SIG-M5 (cell line): ENCODE measurements at places on chromosomes 6 and 20.

DNA sequence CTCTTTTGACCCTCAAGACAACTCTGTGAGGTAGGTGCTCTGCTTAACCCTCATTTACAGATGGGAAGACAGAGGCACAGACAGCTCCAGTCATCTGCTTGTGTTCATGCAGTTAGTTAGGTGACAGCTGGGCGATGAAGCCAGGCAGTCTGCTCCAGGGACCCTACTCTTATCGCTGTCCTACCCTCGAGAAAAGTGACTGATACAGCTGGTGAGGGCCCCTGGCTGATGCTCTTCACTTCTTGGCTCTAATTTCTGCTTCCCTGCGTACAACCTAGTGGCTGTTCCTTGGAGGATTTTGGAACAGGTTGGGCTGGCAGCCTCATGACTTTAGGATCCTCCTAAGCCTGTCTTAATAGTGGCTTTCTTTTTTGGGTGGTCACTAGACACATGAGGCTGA lies 9.1 kb upstream of the TJAP1 start:
- DNase-seq = no peak

GRCh38 chr20:5143851-5144250 lies 17.0 kb downstream of the CDS2 start:
- no peak for DNase-seq

- DNase-seq = no peak
Measured at GRCh38 chr20:50085481-50086365, 27.2 kb downstream of the UBE2V1 start.

GRCh38 chr6:44422531-44422930 lies 35.0 kb downstream of the CDC5L start:
- no peak for DNase-seq

GRCh38 chr20:13995086-13995665 lies at the start of gene MACROD2:
Gene MACROD2, plus strand, starts transcription at chr20:13995516.
- no peak for DNase-seq

- DNase-seq = no peak
Measured at GRCh38 chr6:34970957-34971356, 81.9 kb downstream of the ANKS1A start.

- DNase-seq = no peak
Measured at GRCh38 chr6:135066397-135066796, 11.8 kb upstream of the HBS1L start.

- no peak for DNase-seq
Measured at GRCh38 chr6:139343052-139343750, 31.2 kb downstream of the CITED2 start.

GRCh38 chr20:13113731-13114130 lies 105.0 kb downstream of the SPTLC3 start:
- no peak for DNase-seq

- DNase-seq = no peak
Measured at GRCh38 chr20:31968291-31969126, 558 bp downstream of the XKR7 start.

- DNase-seq = no peak
Measured at GRCh38 chr20:19833395-19833794, 75.3 kb downstream of the RIN2 start.

DNA sequence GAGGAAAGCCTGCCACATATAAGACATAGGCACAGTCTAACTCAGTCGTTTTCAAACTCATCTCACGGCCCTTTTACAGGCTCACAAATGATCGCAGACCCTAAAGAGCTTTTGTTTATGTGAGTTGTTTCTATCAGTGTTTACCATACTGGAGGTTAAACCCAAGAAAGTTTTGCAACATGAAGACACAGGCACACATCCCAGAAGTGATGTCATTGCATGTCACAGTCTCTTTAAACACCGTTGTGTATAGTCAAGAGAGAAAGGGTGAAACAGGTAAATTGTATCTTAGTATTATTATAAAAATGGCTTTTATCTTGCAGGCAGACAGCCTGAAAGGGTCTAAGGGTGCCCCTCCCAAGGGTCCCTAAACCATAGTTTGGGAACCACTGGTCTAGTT lies 96.7 kb downstream of the BACH2 start:
- no peak for DNase-seq

- no peak for DNase-seq
Measured at GRCh38 chr6:139381216-139381865, 6.9 kb upstream of the CITED2 start.

DNA sequence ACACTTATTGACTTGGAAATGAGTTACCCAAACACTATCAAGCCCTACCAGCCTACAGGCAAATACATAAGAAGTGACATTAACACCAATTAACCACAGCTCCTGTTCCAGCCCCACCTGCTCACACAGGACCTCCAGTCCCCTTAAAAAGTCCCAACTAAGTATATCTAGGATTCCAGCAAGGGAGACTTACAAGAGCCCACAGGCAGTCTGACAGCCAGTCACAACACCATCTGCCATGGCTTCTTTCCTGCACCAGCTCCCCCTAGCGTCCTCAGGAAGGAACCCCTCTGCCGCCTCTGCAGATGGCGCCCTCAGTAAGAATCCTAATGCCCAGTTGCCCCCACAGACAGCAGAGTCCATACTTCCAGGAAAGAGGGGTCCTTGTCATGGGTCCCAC lies 122.1 kb downstream of the HIVEP2 start:
- DNase-seq = no peak

GRCh38 chr20:33119725-33120720 lies 40.6 kb downstream of the BPIFB4 start:
- no peak for DNase-seq
